ENCODE measurements at places on chromosomes 16 and 17. TPM values are rescaled to one million over a fixed set of nuclear protein-coding genes. Genes with fewer than 3 reads are reported as not detected.

Gene CFAP52
- total RNA-seq: 0.19 TPM

Gene CACNA1G
- total RNA-seq: 1.8 TPM

Gene SLC16A6
- total RNA-seq: 1.9 TPM

Gene CCDC200
- not detected for total RNA-seq

Gene SP6
- total RNA-seq: 0.74 TPM

Gene KRTAP4-9
- not detected for total RNA-seq

Gene HBA2
- 139 TPM for total RNA-seq

Gene KIFC3
- total RNA-seq: 59.1 TPM

Gene CEMP1
- total RNA-seq: not detected

Gene TSNAXIP1
- total RNA-seq: 0.60 TPM

Gene PYDC1
- total RNA-seq: not detected

Gene TBC1D3G
- not detected for total RNA-seq

Gene GNAO1
- total RNA-seq: 2.1 TPM

Gene CACNG3
- total RNA-seq: not detected

Gene CBLN1
- not detected for total RNA-seq

Gene PERCC1
- total RNA-seq: not detected

Gene MPP2
- 4.5 TPM for total RNA-seq

Gene CA4
- 30.6 TPM for total RNA-seq

Gene LITAFD
- not detected for total RNA-seq
